Testis (tissue), 5 donors: ENCODE measurements at places on chromosomes 1 and 21. TPM values are rescaled to one million over a fixed set of nuclear protein-coding genes. Genes with fewer than 3 reads are reported as not detected.

KCND3 gene
- total RNA-seq, result 6.0 TPM

PTPN14 gene
- 59.2 TPM for total RNA-seq

DIO1 gene
- 0.81 TPM for total RNA-seq

HTR6 gene
- 0.68 TPM for total RNA-seq

RRP1B gene
- total RNA-seq, result 44.8 TPM

ANKRD13C gene
- total RNA-seq, result 18.7 TPM

AMY1A gene
- not detected for total RNA-seq

DNA sequence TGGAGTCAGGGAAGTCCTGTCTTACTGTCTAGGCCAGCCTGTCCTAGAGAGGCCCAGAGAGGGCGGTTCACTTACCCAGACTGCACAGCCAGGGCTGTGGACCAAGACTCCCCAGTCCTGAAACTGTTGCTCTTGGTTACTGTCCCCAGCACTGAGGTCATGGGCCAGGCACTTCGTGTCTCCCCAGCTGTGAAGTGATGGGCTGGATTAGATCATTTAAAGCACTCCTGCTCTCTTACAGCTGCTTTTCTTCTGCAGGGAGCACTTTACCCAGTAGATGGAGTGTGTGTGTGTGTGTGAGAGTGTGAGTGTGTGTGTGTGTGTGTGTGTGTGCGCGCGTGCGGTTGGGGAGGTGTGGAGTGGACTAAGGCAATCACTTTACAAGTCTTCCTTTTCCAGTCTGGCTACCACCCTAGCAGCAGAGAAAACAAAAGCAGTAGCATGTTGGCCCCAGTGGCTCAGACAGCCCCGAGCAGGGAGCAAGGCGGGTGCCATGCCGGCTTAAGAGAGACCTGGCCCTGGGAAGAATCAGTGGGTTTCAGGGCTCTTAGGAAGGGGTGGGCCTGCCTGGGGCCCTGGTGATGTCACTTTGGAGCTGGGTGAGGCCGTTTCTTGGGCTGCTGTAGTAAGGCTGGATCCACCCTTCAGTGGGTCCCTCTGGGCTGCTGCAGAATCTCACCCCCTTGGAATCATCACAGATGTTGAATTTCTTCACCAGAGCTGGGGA lies 2.4 kb downstream of the SPSB1 start:
- no peaks in the 10 kb centered on the region for H3K36me3 ChIP-seq
- H3K4me3 ChIP-seq, result no peak overlapping the region
- no peaks in the 10 kb centered on the region for H3K27me3 ChIP-seq
- no peak overlapping the region for H3K27ac ChIP-seq

DNA sequence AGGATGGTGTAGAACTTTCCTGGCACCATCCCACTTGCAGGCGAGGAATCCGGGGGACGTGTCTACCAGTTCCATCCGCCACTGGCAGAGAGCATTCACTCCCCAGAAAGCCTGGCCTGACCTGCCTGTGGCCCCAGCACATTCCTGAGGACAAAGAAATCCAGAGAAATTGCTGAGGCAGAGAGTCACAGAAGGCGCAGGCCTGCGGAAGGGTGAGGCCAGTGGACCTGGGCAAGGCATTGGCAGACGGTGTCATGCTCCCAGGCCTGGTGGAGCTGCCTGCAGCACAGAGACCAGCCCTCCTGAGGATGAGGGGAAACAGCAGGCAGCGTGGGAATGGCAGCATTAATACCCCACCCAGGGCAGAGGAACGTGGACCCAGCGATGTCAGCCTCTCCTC lies 81.2 kb upstream of the F3 start:
- no peaks in the 10 kb centered on the region for H3K27me3 ChIP-seq
- no peaks in the 10 kb centered on the region for H3K36me3 ChIP-seq
- peaks cover 11% of the 10 kb centered on the region for H3K4me1 ChIP-seq

GRCh38 chr1:163697137-163697536 lies 375.4 kb downstream of the NUF2 start:
- DNase-seq, result no peak
- no peaks in the 10 kb centered on the region for H3K36me3 ChIP-seq
- no peak overlapping the region for H3K4me3 ChIP-seq
- H3K4me1 ChIP-seq, result no peaks in the 10 kb centered on the region

DNA sequence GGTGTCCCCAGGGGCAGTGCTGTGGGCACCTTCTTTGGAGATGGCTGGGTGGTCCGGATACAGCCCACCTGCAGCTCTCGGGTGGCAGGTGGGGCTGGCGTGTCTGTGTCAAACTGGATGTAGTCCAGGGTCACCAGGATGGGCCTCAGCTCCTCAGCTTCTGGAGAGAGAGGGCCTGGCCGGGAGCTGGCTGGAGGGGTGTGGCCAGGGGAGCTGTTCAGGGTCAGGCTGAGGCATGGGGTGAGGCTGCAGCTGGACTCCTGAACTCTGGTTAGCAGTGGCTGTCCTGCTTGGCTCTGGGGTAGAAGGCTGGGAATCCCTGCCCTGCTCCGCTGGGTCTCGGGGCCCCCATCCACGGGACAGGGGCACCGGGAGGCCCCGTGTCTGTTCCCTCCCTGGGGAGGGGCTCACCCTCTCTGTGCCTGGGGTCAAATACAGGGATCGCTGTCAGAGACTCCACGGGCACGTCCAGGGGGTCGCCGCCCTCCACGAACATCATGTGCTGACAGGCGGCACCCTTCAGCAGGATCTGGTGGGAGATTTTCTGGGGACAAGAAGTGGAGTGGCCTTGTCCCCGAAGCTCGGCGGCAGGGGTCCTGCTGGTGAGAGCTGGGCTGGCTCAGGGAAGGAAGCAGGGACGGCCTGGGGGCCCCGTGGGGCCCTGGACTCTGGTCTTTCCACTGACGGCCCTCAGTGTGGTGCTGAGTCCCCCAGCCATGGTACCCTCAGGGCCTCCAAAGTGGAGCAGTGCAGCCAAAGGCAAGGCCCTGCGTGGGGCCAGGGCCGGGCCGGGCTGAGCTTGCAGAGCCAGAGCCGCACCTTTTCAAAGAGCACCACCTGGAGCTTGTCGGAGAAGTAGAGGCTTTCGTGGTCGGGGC lies 4.1 kb upstream of the TMEM52 start:
- H3K27ac ChIP-seq, result no peak overlapping the region
- peaks cover 7% of the 10 kb centered on the region for H3K4me1 ChIP-seq
- H3K36me3 ChIP-seq, result no peaks in the 10 kb centered on the region
- H3K27me3 ChIP-seq, result no peaks in the 10 kb centered on the region
- no peak overlapping the region for H3K4me3 ChIP-seq

DNA sequence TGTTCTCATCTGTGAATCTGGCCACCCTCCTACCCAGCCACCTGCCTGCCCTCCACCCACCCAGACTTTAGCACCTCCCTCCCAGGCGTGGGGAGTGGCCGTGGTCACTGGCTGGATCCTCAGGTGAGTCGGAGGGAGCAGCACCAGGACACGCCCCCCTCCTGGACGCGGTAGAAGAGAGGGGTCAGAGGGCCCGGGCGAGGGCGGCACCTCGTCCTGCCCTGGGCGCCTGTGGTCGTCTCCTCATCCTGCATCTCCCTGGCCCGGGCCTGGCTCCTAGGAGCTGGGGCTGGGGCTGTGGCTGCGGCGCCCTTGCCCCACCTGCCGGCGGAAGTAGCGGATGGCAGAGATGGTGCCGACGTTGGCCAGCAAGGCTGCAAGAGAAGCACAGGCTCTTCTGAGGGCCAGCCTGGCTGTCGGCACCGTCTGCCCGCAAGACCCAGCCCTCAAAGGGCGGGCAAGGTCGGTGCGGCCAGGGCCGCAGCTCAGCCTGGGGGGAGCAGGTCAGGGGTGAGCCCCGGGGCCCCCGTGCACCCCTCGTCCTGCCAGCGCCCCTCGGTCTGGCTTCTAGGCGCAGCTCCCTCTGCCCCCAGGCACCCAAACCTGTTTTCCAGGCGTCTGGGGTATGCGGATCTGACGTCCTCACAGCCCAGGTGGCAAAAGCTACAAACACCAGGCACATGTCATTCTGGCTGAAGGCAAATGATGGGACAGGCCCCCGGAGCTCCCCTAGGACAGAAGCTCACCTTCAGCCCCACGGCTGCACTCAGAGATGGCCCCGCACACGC lies 5.8 kb downstream of the PERM1 start:
- DNase-seq, result peak; percentile 77
- no peaks in the 10 kb centered on the region for H3K36me3 ChIP-seq
- no peaks in the 10 kb centered on the region for H3K27me3 ChIP-seq
- H3K27ac ChIP-seq, result no peak overlapping the region
- H3K4me1 ChIP-seq, result peaks cover 5% of the 10 kb centered on the region
- H3K4me3 ChIP-seq, result no peak overlapping the region

- H3K4me1 ChIP-seq, result no peaks in the 10 kb centered on the region
- H3K27me3 ChIP-seq, result no peaks in the 10 kb centered on the region
- no peak overlapping the region for H3K27ac ChIP-seq
- no peak for DNase-seq
- H3K4me3 ChIP-seq, result no peak overlapping the region
Observed at GRCh38 chr1:99858286-99858685, 8.1 kb downstream of the AGL start.

DNA sequence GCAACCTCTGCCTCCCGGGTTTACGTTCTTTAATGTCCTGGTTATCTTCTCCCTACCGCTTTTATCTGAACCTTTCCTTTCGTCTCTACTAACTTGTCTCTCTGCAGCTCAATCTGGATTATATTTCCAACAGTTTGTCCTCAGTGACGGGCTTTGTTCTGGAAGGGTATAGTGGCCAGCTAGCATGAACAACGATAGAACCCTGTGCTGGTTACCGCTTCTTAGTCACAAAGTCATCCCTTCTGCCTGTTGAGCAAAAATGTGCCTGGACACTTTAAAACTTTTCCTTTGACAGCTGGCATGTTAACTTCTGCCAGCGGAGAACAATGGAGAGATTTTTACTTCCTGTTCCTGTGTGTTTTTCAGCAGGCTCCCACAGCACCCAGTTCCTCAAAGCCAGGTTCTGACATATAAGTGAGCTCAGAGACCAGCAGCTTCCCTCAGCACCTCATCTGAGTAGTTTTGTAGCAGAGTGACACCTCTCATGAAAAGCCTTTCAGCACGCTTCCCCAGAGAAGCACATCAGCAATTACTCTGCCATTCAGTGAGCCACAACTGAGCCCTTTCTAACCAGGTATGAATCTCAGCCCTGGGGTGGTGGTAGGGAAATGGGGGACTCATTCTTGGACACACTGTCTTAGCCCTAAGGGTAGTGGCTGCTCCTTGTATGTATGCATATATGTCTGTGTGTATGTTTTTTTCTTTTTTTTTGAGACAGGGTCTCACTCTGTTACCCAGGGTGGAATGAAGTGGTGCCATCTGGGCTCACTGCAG lies 23.6 kb upstream of the CCDC17 start:
- DNase-seq, result no peak
- H3K4me1 ChIP-seq, result no peaks in the 10 kb centered on the region
- no peaks in the 10 kb centered on the region for H3K36me3 ChIP-seq
- H3K27ac ChIP-seq, result no peak overlapping the region
- H3K27me3 ChIP-seq, result no peaks in the 10 kb centered on the region

DNA sequence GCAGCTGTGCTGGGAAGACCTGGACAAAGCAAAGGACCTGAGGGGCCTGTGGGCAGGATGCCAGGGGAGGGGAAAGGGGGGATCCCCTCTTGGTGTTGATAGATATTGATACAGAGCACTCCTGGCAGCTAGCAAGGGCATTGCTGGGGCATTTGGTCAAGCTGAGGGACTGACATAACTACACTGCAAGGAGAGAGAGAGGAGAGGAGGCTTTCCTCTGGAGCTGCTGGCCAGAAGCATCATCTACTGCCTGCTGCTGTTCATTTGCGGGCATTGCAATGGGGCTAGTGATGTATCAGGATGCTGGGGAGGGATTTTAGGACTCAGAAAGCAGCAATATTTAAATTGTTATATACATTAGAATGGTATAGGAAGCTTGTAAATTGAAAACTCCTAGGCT lies 142.0 kb downstream of the ZNF648 start:
- no peaks in the 10 kb centered on the region for H3K36me3 ChIP-seq
- H3K4me3 ChIP-seq, result no peak overlapping the region
- no peak for DNase-seq
- no peaks in the 10 kb centered on the region for H3K27me3 ChIP-seq
- H3K4me1 ChIP-seq, result no peaks in the 10 kb centered on the region
- H3K27ac ChIP-seq, result no peak overlapping the region

DNA sequence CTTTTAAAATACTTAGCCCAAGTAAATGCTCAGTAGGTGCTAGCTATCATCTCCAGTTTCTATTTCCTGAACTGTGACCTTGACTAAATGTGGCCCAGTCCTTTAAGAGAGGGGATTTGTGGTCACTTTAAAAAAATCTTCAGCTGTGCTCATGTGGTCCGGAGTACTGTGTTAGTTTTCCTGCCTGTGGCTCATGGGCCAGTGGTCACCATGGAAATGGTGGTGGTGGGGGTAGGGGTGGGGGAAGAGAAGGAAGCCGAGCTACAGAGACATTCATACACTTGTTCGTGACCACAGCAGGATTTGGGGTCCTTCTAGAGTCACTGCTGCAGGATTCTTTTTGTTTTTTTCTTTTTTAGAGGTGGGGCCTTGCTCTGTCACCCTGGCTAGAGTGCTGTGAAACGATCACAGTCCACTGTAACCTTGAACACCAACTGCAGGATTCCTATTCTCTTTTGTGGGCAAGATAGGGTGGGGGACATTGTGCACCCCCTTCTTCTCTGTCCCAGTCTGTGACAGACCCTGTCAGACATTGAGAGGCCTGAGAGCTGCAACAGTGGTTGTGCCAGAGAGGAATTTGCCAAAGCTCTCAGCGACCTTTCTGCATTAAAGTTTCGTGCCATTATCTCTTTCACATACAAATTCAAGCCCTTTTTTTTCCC lies 25.8 kb downstream of the KIF26B start:
- H3K27me3 ChIP-seq, result no peaks in the 10 kb centered on the region
- H3K27ac ChIP-seq, result no peak overlapping the region
- no peak overlapping the region for H3K4me3 ChIP-seq
- no peaks in the 10 kb centered on the region for H3K4me1 ChIP-seq
